ENCODE measurements at places on chromosomes 4 and X. TPM values are rescaled to one million over a fixed set of nuclear protein-coding genes. Genes with fewer than 3 reads are reported as not detected.

The MAB21L2 gene
- 0.55 TPM for total RNA-seq

The MYOZ2 gene
- total RNA-seq: not detected

The ATP8A1 gene
- total RNA-seq: 10.3 TPM

The BCORL1 gene
- 20.9 TPM for total RNA-seq

The ZBTB49 gene
- 9.7 TPM for total RNA-seq

The NKX3-2 gene
- total RNA-seq: 0.79 TPM

The APELA gene
- total RNA-seq: 0.26 TPM

The FHDC1 gene
- 23.1 TPM for total RNA-seq

The MAP7D2 gene
- 2.8 TPM for total RNA-seq

The NXT2 gene
- total RNA-seq: 13.4 TPM

The SPP1 gene
- 375 TPM for total RNA-seq

The NHSL2 gene
- 11.3 TPM for total RNA-seq

The FATE1 gene
- 0.29 TPM for total RNA-seq

The SERTM2 gene
- total RNA-seq: 8.9 TPM

The DCX gene
- total RNA-seq: 21.4 TPM

The ALB gene
- total RNA-seq: 196 TPM

The ZCCHC18 gene
- 2.6 TPM for total RNA-seq

The UBQLN2 gene
- 41.4 TPM for total RNA-seq

The NDP gene
- total RNA-seq: 1.1 TPM

The NPY5R gene
- not detected for total RNA-seq

The TRIM60 gene
- total RNA-seq: not detected

The CNKSR2 gene
- total RNA-seq: 13.5 TPM
